Esophagus squamous epithelium (tissue), 5 donors: ENCODE measurements at places on chromosomes 6 and 20.

DNA sequence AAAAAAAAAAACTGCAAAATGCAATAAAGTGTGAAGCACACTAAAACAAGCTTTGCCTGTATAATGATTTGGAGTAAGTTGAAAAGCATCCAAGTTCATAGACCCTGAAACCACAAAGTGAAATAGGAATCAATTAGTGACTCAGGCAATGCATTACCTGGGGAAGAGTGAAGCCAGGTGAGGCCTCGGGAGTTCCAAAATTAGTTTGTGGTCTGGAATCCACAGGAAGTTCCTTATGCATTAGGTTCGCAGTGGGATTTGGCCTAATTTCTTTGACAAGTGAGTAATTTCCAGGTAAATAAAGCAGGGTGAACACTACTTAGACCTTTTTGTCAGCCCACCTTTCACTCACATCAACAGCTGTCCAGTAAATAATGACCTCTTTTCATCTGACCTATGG is 490.8 kb downstream of the CBLN4 start:
- DNase-seq: no peak

- no peak for DNase-seq
These were observed 1.4 kb upstream of the MICAL1 start for GRCh38 chr6:109456710-109457561.

GRCh38 chr20:57835074-57835452 is 125.2 kb upstream of the PMEPA1 start:
- no peak for DNase-seq

GRCh38 chr20:45179166-45179565 is 4.5 kb downstream of the PI3 start:
- no peak for DNase-seq

- DNase-seq: no peak
These were observed 137.1 kb downstream of the LY86 start for GRCh38 chr6:6725468-6726209.

GRCh38 chr20:57974863-57975262 is 253.6 kb downstream of the ANKRD60 start:
- no peak for DNase-seq

- DNase-seq: no peak
These were observed 4.5 kb upstream of the TNXB start for GRCh38 chr6:32113386-32114352.

GRCh38 chr6:3876866-3877265 is 27.7 kb downstream of the FAM50B start:
- DNase-seq: no peak

DNA sequence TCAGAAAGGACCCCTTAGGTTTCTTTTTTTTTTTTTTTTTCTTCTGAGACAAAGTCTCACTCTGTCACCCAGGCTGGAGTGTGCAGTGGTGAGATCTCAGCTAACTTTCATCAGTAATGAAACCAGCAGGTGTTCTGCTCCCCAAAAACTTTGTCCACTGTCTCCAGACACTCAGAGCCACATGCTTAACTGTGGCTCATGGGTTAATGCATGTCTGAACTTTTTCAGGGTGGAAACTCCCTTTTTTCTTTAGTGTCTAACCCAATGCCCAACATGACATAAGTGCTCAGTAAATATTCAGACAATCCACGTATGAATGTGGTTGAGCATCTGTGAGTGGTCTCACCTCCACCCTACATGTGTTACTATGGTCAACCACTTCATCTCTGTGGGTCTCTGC is 45.4 kb downstream of the MYB start:
- DNase-seq: no peak

- no peak for DNase-seq
These were observed 90.4 kb downstream of the TNFAIP3 start for GRCh38 chr6:137957471-137957870.

- no peak for DNase-seq
These were observed 535.4 kb downstream of the EPM2A start for GRCh38 chr6:145199961-145200360.

- DNase-seq: no peak
These were observed 112.8 kb downstream of the ZMYND8 start for GRCh38 chr20:47243532-47244305.

- DNase-seq: no peak
These were observed 64.1 kb upstream of the RPS6KA2 start for GRCh38 chr6:166691199-166691598.

GRCh38 chr6:52104979-52105378 is 17.6 kb upstream of the PKHD1 start:
- DNase-seq: no peak

DNA sequence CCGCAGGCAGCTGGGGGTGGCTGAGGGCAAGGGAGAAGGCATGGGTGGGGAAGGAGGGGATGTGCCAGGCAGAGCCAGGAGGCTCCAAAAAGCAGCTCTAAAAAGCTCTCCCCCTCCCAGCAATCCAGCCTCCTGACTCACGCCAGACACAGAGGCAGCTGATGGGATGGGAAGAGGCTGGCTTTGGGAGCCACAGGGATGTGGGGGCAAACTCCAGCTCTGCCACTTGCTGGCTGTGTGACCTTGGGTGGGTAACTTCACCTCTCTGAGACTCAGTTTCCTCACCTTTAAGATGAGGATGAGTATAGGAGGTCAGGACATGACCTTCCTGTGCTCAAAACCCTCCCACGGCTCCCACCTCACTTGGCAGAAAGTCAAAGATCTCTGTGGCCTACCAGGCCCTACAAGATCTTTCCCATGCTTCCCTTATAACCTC is 148.9 kb downstream of the CEBPB start:
- DNase-seq: no peak

DNA sequence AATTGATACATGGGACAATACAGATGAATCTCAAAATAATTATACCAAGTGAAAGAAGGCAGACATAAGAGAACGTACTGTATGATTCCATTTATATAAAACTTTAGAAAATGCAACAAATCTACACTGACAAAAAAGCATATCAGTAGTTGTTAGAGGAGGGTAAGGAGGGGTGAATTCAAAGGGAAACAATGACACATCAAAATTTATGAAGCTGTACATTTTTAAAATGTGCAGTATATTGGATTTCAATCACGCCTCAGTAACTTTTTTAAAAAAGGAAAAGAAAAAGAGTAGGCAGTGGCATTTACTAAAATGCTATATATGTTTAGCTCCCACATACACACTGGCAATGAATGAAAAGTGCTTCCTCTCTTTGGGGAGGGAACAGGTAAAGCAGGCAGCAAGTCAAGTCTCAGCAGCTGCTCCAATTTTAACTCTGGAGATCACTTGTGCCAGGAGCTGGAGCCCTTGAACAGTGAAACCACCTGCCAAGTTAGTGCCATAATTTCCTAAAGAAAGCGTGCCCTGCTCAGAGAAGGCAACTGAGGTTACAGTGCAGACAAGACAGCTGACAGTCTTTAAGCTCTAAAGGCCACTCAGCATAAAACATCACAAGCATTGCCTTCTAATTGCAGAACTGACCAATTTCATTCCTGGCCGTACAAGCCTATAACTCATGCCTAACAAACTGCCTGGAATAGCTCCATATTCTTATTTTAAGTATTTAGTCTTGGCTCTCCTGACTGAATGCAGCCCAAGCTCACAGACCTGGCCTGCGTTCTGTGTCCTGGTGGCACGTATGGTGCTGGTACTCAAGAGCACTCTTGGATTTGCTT is 10.9 kb downstream of the FKBP1A start:
- no peak for DNase-seq

DNA sequence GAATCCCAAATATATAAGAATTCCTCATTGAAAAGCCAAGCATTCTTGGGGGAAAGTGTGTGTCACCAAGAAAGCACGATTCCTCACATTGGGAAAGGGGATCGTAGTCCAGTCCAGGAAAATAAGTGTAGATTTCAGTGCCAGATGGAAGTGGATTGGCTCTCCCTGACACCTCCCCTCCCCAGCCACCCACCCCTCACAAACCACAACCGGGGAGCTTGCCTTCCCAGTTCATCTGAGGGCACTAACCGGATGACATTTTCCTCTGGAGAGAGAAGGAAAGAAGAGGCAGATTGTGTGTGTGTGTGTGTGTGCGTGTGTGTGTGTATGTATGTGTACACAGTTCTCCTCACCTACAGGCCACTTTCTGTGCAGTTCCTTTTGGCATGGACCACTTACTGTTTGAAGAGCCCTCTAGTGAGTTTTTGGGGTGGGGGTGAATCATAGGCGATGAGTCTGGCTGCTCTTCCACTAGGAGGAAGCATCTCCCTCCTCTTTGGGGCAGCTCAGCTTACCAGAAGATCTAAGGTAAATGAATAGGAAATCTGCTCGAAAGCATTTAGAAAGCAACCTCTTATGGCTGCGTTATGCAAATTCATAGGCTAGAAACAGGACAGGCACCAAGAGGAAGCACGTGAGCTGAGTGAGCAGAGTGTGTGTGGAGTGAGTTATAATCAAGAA is 20.8 kb downstream of the DAAM2 start:
- DNase-seq: no peak

- DNase-seq: no peak
These were observed 43.1 kb downstream of the SNAP25 start for GRCh38 chr20:10261702-10262101.

GRCh38 chr6:3789018-3789895 is 37.7 kb upstream of the PXDC1 start:
- DNase-seq: no peak

- DNase-seq: no peak
These were observed 17.8 kb downstream of the TMEM30A start for GRCh38 chr6:75266716-75267291.

DNA sequence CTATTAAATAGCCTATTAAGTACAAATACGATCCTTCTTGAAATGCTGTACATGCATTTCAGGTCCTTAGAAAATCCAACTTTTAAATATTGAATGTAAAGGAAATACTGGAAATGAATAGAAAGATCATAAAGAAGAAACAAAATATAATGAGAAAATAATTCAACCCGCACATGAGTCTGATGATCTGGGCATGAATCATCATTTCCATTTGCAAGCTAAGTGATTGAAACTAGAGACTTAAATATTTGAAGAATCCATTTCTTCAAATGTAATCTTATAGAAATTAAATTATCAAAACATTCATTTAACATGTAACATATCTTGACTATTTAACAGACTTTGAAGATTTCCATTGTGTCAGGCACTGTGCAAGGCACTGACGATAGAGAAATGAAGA is 977.0 kb downstream of the TFAP2A start:
- DNase-seq: no peak

DNA sequence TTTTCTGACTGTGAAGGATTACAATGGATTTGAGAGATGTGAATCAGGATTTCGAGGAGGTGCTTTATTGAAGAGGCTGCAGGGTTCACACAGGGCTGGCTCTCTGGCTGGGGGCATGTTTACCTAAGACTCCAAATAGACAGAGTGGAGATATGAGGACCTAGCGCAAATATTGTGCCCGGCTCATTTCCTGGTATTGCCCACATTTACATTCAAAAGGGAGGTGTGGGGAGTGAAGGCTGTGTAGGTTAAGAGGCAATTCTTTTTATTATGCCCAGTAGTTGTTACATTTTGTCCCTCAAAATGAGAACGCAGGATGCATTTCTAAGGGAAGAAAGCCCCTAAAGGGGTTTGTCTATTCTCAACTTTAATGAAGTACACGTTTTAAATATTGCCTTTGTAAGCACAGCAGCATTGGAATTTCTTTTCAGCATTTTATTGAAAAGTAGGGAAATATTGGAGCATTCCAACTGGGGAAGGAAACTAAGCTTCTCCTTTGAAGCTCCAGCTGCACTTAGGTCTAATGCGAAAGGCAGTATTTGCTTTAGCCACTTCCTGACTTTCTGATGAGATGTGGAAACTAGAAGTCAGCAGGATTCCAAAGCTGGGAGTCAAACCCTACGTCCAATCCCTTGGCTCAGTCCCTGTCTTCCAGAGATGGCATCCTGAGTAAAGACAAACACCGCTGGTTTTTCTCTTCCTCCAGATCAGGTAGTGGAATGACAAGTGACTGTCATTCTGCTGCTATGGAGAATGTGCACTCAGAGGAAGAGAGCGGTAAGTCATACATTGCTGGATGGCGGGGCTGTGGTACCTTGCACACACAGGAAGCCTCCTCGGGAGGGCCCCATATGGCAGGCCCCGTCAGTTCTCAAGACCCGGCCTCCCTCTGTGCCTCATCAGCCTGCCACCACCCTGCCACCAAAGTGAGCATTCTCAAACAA is 70.7 kb downstream of the MYB start:
- no peak for DNase-seq

DNA sequence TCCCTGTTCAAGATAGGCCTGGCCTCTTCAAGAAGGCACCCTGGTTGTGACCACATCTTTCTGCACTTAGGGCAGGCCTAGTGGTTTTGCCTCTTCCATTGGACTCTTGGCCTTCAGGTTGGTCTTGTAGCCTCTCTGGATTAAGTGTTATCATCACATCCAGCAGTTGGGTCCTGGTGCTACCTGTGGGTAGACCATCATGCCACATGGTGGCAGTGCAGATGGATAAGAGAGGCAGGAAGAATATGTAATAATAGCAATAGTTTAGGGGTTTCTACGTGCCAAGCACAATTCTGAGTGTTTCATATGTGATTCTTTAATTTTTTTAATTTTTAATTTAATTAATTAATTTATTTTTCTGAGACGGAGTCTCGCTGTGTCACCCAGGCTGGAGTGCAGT is 28.5 kb upstream of the SNRPB2 start:
- DNase-seq: no peak

DNA sequence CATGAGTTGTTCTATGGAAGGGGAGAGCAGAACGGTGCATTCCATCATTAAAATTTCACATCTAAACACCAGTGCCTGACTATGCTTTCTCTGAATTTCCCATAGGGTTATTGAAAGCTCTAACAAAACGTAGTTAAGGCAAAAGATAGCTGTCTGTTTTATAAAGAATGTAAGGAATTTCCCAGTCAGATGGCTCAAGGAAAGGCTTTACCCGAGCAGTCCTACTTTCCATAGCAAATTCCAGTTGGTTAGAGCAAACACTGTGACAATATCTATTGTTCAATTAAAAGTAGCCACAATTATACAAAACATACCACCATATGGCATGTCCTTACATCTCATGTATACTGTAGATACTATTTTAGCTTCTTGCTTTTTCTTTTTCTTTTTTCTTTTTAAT is 1059.5 kb upstream of the FLRT3 start:
- no peak for DNase-seq

DNA sequence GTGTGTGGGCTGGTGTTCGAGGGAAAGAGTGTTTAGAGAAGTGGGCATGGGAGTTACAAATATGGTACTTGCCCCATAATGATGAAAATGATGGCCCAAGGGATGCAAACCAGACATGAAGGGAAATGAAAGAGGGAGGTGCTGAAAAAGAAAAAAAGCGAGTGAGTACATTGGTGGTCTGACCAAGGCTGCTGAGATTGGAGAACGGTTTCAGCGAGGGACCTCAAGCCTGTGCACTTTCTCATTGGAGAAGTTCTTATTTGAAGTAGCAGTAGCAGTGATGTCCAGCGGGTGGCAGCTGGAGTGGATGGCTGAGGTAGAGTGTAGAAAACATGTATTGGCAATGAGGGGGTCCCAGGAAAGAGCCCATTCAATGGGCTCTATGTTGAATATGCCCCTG is 54.8 kb downstream of the TNFAIP3 start:
- no peak for DNase-seq

- no peak for DNase-seq
These were observed 27.4 kb upstream of the MAPRE1 start for GRCh38 chr20:32792316-32792715.
